ENCODE measurements at places on chromosomes 2 and 18.
A peak's percentile ranks its signal among the peaks of the same experiment; 100 is the strongest.

DNA sequence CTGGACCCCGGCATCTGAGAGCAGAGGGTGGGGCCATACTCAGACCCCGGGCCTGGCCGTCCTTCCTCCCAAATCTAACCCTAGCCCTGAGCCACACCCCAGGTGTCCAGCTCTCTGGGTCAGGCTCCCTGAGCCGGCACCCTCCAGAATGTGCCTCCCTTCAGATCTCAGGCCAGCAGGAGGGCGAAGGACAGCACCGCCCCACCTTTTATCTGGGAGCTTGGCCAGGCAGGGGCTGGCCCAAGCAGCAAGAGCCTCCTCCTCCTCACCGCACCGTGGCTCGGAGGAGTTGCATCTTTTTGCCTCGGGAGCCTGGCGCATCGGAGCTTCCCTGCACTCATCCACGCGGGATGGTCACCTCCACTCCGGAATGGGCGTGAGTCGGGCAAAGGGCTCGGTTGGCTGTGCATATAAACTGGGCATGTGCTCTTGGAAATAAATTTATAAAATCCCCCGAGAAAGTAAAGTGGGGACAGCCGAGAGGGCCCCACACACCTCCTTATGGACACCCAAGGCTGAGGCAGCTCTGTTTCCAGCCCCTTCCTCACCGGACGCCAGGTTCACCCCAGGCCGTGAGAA, 69.1 kb upstream of the CTDP1 start:
- peaks cover 93% of the 10 kb centered on the region for H3K27me3 ChIP-seq
- no peak for DNase-seq

DNA sequence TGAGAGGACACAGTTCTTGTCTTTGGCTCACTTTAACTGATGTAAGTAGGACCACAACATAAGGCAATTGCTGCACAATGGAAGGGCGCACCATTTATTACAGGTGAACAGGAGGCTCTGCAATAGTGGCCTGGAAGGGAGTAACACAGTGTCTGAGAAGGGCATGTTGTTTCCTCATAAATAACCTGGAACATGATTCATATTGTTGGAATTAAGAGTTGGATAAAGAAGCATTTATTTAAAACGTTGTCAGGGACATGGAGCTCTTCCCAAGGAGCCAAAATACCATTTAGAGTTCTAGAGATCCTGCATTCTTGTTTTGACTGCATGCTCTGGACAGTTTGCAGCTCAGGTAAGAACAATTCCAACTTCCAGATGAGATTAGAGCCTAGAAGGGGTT, 110.4 kb downstream of the PLCL1 start:
- no peaks in the 10 kb centered on the region for H3K36me3 ChIP-seq
- H3K27me3 ChIP-seq = no peaks in the 10 kb centered on the region
- DNase-seq = no peak
- no peak overlapping the region for H3K27ac ChIP-seq

GRCh38 chr2:121595012-121595891, 54.0 kb downstream of the CLASP1 start:
- no peak overlapping the region for H3K27ac ChIP-seq
- DNase-seq = no peak
- no peaks in the 10 kb centered on the region for H3K36me3 ChIP-seq
- H3K4me3 ChIP-seq = no peak overlapping the region
- no peaks in the 10 kb centered on the region for H3K27me3 ChIP-seq
- H3K4me1 ChIP-seq = peaks cover 5% of the 10 kb centered on the region

- no peak for DNase-seq
- no peaks in the 10 kb centered on the region for H3K4me1 ChIP-seq
- no peaks in the 10 kb centered on the region for H3K27me3 ChIP-seq
- no peak overlapping the region for H3K4me3 ChIP-seq
- peak overlapping the region; percentile 63 for H3K27ac ChIP-seq
Observed at GRCh38 chr2:215417400-215417951, 18.4 kb downstream of the FN1 start.

DNA sequence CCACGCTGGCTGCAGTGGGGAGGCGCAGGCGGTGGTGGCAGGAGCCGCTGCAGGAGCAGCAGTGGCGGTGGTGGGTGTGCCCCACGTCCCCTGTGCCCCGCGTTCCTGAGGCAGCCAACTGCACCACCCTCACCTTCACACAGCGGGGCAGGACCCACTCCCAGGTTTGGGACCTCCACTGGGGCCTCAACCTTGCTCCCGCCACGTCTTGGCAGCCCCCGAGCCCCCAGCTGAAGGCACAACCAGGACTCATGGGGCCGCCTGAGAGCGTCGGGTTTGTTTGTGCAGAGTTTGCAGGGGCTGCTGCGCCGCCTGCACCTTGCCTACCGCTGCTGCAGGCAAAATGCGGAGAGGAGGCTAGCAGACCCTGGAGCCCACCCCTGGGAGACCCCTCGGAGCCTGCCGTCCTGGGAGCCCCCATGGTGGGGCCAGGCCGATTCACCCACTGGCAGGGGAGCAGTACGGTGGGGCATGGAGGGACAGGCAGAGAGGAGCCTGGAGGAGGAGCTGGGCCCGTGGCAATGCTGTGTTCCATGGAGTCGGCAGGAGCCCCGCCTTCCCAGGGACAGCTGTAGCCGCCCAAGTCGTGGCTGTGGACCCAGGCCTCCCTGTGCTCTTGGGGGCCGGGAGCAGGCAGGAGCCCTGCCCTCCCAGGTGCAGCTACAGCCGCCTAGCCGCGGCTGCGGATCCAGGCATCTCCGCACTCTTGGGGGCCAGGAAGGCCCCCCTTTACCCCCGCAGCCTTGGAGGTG, 14.7 kb upstream of the EML6 start:
- H3K4me1 ChIP-seq = no peaks in the 10 kb centered on the region
- DNase-seq = no peak
- H3K27ac ChIP-seq = no peak overlapping the region
- H3K27me3 ChIP-seq = no peaks in the 10 kb centered on the region

GRCh38 chr2:112794131-112794733, 9.9 kb upstream of the IL1A start:
- H3K4me3 ChIP-seq = no peak overlapping the region
- no peaks in the 10 kb centered on the region for H3K36me3 ChIP-seq
- no peaks in the 10 kb centered on the region for H3K27me3 ChIP-seq
- H3K4me1 ChIP-seq = no peaks in the 10 kb centered on the region

GRCh38 chr2:9196637-9197036, 10.0 kb upstream of the ASAP2 start:
- no peak for DNase-seq
- H3K4me3 ChIP-seq = no peak overlapping the region
- no peaks in the 10 kb centered on the region for H3K27me3 ChIP-seq
- H3K27ac ChIP-seq = no peak overlapping the region
- peaks cover 34% of the 10 kb centered on the region for H3K4me1 ChIP-seq

DNA sequence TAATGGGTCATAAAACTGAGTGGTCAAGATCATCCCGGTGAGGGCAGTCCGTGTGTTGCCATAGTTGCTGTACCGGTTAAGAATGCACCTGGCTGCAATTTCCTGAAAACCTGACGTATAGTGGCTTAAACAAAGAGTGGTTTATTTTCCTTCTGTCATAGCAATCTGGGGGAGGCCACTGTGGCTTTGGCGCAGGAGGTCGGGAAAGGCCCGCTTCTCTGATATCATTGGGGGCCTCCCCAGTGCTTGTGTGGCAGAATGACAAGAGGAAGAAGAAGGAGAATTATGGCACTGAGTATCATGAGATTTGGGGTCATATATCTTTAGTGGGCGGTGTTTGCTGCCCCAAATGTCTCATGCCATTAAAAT, 4.4 kb downstream of the C2orf92 start:
- H3K27ac ChIP-seq = no peak overlapping the region
- H3K4me3 ChIP-seq = no peak overlapping the region
- no peaks in the 10 kb centered on the region for H3K36me3 ChIP-seq
- DNase-seq = no peak
- no peaks in the 10 kb centered on the region for H3K27me3 ChIP-seq

DNA sequence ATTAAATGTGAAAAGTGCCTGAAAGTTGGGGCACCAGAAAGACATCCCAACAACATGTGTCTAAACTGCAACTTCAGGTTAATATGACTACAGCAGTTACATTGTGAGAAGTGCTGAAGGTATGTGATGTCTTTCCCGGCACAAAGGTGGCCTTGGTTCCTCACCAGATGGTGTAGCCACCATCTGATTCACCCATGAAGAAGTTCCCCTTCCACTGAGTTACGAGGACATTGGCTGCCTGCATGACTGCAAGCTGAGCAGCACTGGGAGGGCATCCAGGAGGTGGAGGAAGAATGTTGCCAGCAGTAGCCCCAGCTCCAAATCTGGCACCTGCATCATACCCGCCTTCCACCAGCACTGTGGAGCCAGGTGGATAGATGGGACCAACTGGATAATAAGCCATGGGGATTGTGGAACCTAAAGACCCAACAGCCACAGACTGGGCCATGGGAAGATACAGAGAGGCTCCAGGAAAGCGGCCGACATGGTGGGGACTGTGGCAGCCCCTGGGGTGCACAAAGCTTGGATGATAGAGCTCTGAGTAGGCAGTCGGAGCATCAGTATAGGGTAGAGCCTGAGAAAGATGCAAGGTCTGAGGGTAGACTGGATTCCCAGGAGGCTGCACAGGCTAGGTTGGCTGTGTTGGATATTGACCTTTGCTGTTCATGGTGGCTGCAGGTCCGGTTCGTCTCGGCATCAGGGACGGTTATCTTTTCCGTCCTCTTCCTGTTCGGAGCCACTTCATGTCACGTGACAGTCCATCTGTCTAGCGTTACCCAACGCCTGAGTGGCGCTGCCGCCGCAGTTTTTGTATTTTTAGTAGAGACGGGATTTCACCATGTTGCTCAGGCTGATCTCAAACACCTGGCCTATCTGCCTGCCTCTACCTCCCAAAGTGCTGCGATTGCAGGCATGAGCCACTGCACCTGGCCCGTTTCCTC, 36.9 kb downstream of the SUMO1 start:
- no peaks in the 10 kb centered on the region for H3K27me3 ChIP-seq
- no peak overlapping the region for H3K4me3 ChIP-seq
- DNase-seq = no peak
- no peaks in the 10 kb centered on the region for H3K4me1 ChIP-seq
- H3K27ac ChIP-seq = no peak overlapping the region

DNA sequence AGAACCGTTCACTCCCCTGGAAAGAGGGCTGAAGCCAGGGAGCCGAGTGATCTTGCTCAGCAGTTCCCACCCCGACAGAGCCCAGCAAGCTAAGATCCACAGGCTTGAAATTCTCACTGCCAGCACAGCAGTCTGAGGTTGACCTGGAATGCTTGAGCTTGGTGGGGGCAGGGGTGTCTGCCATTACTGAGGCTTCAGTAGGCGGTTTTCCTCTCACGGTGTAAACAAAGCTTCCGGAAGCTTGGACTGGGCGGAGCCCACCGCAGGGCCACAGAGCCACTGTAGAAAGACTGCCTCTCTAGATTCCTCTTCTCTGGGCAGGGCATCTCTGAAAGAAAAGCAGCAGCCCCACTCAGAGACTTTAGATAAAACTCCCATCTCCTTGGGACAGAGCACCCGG, 180.8 kb downstream of the WDR7 start:
- no peaks in the 10 kb centered on the region for H3K27me3 ChIP-seq
- no peak overlapping the region for H3K4me3 ChIP-seq
- no peak overlapping the region for H3K27ac ChIP-seq
- no peaks in the 10 kb centered on the region for H3K4me1 ChIP-seq
- no peaks in the 10 kb centered on the region for H3K36me3 ChIP-seq

- peak within 1 kb of the TSS; percentile 90 for H3K4me3 ChIP-seq
- peak; percentile 89 for DNase-seq
- peak within 1 kb of the TSS; percentile 74 for H3K27ac ChIP-seq
- peaks cover 29% of the 10 kb centered on the region for H3K36me3 ChIP-seq
Observed at GRCh38 chr2:226799211-226799975, at the start of gene IRS1. TSS of gene IRS1 (minus strand) at chr2:226799820. CDS start at chr2:226798738, 1,082 bp downstream.

DNA sequence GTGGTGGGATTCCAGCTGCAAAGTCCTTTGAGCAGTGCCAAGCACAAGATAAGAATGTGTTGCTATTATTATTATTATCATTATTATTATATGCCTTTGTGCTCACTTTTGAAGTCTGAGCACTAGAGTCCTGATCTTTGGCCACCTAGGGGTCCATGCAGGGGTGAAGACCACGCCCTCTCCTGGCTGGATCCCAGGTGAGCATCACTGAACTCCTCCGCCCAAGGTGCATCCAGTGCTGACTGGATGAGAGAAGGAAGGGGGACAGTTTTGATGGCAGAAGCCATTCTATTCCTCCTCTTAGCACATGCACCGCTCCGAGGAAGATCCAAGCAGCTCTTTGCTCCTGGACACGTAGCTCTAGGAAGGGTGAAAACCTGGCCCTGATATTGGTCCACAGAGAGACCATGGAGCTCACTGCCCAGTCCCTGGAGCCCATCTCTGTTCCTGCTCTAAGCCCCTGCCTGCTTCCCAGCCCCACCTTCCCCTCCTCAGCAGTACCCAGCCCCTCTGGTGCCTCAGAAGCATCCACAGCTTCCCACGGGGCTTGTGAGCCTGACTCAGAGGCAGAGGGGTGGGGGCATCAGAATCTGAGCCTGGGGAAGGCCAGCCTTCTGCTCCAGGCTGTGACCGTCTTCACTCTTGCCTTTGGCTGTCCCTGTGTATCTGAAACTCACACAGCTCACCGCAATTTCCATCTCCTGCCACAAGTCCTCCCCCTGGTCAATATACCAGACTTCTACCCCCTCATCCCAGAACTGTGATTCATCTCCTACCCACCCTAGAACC, 45.4 kb downstream of the MCFD2 start:
- peaks cover 21% of the 10 kb centered on the region for H3K4me1 ChIP-seq
- no peak overlapping the region for H3K4me3 ChIP-seq
- no peaks in the 10 kb centered on the region for H3K27me3 ChIP-seq
- H3K27ac ChIP-seq = no peak overlapping the region
- H3K36me3 ChIP-seq = no peaks in the 10 kb centered on the region

GRCh38 chr2:227188292-227188691, 23.9 kb downstream of the COL4A3 start:
- no peak overlapping the region for H3K4me3 ChIP-seq
- H3K27ac ChIP-seq = peak overlapping the region; percentile 67
- H3K27me3 ChIP-seq = no peaks in the 10 kb centered on the region
- no peaks in the 10 kb centered on the region for H3K4me1 ChIP-seq
- DNase-seq = no peak

DNA sequence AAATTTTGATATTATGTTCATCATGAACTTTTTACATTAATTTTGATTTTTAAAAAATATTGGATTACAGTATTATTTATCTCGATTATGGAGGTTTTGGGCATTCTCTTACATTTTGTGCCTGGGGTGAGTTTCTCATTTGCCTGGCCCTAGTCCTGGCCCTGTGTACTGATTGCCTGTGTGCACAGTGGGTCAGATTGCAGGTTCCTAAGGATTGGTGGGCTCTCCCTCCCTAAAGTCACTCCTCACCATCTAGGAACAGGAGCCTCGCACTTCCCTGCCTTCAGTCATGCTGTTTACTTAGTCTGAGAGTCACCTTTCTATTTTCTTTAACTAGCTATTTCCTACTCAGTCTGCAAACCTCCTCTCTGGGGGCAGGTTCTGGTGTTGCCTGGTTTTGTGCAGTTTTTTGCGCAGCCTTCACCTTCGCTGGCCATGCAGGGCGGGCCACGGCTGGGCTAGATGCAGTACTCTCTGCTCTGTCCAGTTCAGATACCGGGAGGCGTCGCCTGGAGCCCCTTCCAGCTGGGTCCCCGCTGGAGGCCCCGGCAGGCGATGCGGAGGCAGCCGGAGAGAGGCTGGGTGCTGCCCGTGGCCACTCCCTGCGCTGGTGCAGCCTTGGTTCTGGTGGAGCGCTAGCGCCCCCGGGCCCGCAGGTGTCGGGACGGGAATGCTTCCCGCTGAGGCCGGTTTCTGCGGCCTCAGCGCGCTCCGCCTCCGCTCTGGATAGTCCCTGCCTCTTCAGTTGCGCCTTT, 23.3 kb upstream of the MC5R start:
- H3K27ac ChIP-seq = no peak overlapping the region
- H3K27me3 ChIP-seq = peaks cover 35% of the 10 kb centered on the region
- peak overlapping the region; percentile 29 for H3K4me3 ChIP-seq
- no peaks in the 10 kb centered on the region for H3K4me1 ChIP-seq
